ENCODE measurements at places on chromosomes 4 and X. TPM values are rescaled to one million over a fixed set of nuclear protein-coding genes. Genes with fewer than 3 reads are reported as not detected.
A peak's percentile ranks its signal among the peaks of the same experiment; 100 is the strongest.

GRCh38 chrX:133306316-133306715 lies 88.2 kb upstream of the TFDP3 start:
- DNase-seq = no peak

DNA sequence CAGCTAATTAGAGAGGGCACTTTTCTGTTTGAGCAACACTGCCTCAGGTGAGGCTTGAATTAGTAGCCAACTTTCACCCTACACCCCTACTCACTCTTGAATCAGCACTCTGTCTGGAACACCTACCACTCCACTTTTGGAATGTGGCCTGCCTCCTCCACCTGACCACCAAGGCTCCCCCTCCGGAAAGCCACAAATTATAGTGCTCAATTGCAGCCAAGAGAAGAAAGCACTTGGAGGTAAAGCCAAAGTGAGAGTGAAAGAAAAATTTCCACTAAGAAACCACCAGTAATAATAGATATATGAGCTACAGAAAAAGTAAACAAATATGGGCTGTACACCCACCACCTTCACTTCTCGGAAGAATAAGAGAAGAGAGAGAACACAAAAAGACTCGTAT lies 41.1 kb downstream of the PPP3CA start:
- no peak for DNase-seq

- no peak for DNase-seq
Observed at GRCh38 chr4:26406346-26406975, 83.8 kb downstream of the CCKAR start.

DNA sequence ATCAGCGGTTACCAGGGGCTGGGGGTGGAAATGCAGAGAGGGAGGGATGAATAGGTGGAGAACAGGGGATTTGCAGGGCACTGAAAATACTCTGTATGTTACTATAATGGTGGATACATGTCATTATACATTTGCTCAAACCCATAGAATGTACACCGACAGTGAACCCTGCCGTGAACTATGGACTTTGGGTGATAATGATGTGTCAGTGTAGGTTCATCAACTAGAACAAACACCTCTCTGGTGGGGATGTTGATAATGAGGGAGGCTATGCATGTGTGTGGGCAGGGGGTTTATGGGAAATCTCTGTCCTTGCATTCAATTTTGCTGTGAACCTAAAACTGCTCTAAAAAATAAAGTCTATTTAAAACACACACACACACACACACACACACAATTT lies 11.5 kb downstream of the HPSE start:
- DNase-seq = no peak

GRCh38 chr4:110615353-110616237 lies 7.3 kb downstream of the PITX2 start:
- DNase-seq = peak; percentile 54

- no peak for DNase-seq
Observed at GRCh38 chrX:110442635-110443034, 84.0 kb downstream of the RTL9 start.

The SUPT20HL2 gene
- 0.16 TPM for polyA plus RNA-seq

DNA sequence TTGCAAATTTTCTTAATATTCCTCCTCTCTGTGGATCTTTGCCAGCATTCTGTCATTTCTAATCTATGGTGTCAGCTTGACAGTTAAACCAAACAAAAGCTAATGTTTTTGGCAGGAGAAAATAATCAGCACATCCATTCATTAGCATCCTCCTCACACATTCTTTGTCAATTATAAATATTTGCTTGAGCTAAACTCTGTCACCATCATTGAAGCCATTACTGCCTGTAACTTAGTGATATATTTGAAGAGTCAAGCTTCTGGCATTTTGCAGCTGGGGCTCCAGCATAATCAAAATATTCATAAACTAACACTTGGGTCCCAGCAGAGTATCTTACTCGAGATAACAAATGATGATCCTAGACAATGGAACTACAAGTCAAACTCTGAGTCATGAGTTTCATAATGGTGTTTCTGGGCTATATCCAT lies 126.1 kb downstream of the EIF4E start:
- peak; percentile 16 for DNase-seq

DNA sequence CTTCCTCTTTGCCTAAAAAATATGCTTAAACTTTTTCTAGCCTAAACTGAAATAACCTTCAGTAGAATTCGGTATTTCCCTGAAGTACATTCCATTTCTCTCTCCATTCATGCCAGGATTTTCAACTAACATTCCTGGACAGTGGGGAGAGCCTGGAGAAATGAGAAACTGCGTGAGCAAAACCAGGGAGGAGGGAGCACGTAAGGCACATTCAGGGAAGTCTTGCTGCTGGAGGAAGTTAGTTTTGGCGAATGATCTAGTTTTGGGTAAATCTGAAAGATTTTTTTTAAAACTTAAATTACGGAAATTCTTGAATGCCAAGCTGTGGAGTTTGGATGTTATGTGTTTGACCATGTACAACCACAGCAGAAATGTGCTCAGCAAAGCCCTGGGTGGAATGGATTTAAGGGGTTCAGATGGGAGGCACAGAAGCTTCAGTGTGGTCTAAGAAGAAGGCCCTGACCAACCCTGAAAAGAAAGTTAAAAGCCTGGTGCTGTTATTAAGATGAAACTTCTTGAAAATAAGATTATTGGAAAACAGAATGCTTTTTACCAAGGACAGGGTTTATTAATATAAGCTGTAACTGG lies 347.8 kb downstream of the ANK2 start:
- DNase-seq = peak; percentile 79

- DNase-seq = no peak
Observed at GRCh38 chrX:6203462-6204215, 25.0 kb downstream of the NLGN4X start.

The CT45A3 gene
- 5.5 TPM for polyA plus RNA-seq

DNA sequence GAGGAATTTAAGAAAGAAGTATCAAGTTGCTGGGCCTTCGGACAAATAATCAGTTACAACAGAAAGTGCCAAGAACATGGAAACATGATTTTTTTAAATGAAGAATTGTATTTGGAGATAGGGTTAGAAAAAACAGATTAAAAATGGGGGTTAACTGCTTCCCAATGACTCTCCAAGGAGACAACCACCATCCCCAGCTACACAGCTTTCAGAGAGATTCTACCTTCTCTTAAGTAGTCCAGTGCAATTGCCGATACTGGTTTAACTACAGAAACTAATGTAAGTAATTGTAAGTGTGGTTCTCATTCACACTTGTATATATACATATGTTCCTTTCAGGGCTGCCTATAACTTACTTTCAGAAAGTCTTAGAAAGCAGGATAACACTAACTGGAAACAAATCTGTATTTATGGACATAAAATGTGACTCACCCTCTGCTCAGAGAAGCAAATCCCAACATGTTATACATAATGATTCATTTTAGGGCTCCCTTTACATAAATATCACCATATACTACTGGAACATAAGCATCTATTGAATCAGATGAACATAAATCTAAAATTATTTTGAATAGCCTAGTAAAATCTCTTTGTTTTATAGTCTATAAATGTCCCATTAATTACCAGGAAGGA lies 248.9 kb upstream of the UGT8 start:
- no peak for DNase-seq

The PLP1 gene
- 85.6 TPM for polyA plus RNA-seq

GRCh38 chr4:46648088-46648744 lies 258.3 kb upstream of the GABRA2 start:
- no peak for DNase-seq

The ARHGEF38 gene
- polyA plus RNA-seq = 0.71 TPM

DNA sequence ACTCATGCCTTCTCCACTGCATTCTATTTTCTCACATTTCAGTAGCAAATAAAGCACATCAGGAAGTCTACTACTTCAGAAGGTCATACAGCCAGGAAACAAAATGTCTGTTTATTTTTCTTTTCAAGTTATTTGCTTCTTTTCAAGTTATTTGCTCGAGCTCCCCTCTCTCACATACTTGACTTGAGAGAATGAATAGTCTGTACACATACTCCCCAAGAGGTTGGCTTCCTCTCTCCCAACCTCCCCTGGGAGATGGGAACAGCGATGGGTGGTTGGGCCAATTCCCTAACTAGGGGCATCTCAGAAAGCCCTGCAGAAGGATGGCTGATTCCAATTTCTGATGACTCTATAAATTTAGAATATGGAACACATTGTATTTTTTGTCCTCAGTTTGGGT lies 64.7 kb upstream of the PTPN13 start:
- no peak for DNase-seq

The CSAG3 gene
- not detected for polyA plus RNA-seq

DNA sequence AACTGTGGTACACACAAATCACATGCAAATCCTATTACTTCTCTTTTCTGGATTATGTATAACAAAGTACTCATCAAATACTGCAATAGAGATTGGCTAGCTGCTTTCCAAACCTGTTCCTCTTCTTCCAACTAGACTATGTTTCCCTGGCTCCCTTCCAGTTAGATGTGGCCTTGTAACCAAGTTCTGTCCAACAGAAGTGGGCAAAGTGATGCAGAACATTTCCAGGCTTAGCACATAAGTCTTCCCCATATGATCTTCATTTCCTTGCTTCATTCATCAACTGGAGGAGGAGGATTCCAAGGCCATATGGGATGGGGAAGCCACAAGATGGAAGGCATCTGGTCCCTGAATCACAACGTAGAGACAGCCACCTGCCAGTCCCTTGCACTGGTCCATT lies 8.0 kb downstream of the SLC9A7 start:
- no peak for DNase-seq

GRCh38 chr4:73451404-73451803 lies 15.4 kb downstream of the AFP start:
- peak; percentile 21 for DNase-seq

GRCh38 chrX:85444613-85445012 lies 65.1 kb upstream of the POF1B start:
- DNase-seq = no peak

The TMEM154 gene
- polyA plus RNA-seq = 1.1 TPM

DNA sequence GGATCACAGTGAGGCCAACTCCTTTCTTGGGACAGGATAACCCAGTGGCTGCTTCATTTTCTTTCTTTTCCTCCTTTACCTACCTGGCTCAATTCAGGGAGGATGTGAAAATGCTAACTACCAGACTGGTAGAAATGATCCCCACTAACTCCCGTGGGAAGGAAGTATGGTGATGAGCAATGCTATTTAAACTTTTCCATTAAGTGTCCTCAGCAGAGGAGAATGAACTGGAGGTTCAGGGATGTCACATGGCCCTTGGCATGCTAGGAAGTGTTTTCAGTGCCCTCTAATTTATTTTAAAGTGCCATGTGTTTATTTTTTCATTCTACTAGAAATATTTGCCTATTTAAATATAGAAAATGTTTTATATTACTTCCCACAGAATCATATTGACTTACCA lies 363.9 kb downstream of the PPP3CA start:
- DNase-seq = no peak

The PPARGC1A gene
- 10.3 TPM for polyA plus RNA-seq

DNA sequence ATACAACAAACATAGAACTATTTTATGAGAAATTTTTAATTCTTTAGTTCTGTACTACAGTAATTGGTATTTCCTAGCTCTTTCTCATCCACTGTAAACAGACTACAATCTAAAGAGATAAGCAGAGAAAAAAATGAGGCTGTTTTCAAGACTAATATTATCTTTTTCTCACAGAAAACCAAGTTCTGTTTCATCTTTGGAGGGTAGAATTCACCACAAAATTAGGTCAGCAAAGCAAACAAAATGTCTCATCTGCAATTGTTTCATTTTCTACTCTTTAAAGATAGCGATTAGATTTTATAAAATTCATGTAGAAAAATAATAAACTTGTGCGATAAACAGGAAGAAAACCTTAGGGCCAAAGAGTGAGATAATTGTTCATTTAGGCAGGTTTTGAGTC lies 10.8 kb downstream of the APOO start:
- DNase-seq = no peak

- no peak for DNase-seq
Observed at GRCh38 chr4:183348706-183349659, 26.8 kb upstream of the CLDN24 start.

DNA sequence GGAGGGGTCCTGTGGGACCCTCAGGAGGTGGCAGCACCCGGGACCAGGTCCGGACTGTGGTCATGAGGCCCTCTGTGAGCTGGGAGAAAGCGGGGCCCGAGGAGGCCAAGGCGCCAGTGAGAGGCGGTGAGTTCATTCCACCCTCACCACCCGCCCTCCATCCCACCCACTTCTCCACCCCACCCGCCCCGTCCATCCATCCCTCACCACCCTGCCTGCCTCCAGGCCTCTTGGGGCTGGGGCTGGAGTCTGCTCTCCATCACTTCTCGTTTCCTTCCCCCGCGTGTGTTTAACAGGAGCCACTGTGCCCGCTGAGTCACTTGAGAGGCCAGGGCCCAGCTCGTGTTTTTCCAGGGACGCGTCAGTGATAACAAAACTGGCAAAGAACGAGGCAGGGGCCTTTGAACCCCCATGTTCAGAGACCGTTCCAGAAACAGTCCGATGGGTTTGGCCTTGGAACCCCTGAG lies 6.2 kb downstream of the SH3TC1 start:
- no peak for DNase-seq

- DNase-seq = no peak
Observed at GRCh38 chrX:43615660-43616059, 40.4 kb upstream of the MAOA start.

The C4orf54 gene
- 112 TPM for polyA plus RNA-seq
